ENCODE measurements at places on chromosomes 5 and 9. TPM values are rescaled to one million over a fixed set of nuclear protein-coding genes. Genes with fewer than 3 reads are reported as not detected.

ZSWIM6 gene
- 15.7 TPM for total RNA-seq

MEGF10 gene
- 0.26 TPM for total RNA-seq

FXN gene
- 12.4 TPM for total RNA-seq

RAB14 gene
- 104 TPM for total RNA-seq

ISL1 gene
- total RNA-seq: not detected

PCDH1 gene
- total RNA-seq: 66.6 TPM

GABRA6 gene
- not detected for total RNA-seq

Measured in upper lobe of right lung (tissue), 1 donor.